Nephron progenitor cell (in vitro differentiated cells): ENCODE measurements at places on chromosomes 5 and 9.
A peak's percentile ranks its signal among the peaks of the same experiment; 100 is the strongest.

- DNase-seq, result peak; percentile 80
These were observed at the start of gene S1PR3 for GRCh38 chr9:88991066-88992034. TSS of gene S1PR3 (plus strand) at chr9:88991468. CDS start at chr9:89001201, 9,733 bp downstream.

DNA sequence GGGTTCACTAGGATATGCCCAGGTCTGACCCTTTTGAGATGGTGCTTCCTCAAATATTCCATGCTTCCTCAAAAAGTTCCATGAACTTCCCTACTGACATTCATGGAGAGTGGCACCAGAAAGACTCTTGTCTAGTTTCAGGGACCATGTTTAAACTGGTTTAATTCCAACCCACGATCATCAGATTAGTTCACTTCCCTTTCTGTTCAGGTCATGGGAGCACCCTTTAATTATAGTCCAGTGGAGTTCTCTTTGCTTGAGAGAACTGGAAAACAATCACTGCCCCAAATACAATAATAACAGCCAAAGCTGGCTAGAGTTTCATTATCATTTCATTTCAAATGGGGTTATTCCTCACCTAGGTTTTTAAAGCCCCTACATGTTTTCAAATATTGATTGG, 9.7 kb upstream of the ERBIN start:
- DNase-seq, result no peak

- DNase-seq, result no peak
These were observed 113.0 kb downstream of the ANXA1 start for GRCh38 chr9:73264631-73265030.

DNA sequence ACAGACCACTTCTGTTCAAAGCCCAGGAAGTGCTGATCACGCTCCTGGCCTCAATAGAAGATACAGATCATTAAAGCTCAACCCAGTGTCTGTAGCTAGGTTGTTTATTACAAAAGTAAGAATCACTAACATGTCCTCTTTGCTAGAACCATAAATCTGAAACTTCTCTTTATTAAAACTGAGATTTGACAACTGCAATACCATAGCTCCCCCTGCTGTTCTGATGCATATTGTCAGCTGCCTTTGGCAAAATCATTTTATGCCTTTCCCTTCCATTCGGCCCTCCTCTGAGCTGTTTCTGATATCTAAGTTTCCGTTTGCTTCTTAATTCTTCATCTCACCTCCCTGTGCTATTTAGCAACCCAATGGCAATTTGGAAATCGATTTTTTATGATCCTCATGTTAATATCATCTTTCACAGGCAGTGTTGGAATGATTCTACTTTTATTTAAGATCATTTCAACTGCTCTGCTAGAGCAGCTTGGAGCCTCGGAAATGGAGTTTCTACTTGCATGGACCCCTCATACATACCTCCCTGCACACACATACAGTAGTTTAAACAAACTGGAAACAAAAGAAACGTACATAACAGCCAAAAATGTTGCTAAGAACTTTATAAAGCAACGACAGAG, 998.8 kb downstream of the MAT2B start:
- DNase-seq, result peak; percentile 46

DNA sequence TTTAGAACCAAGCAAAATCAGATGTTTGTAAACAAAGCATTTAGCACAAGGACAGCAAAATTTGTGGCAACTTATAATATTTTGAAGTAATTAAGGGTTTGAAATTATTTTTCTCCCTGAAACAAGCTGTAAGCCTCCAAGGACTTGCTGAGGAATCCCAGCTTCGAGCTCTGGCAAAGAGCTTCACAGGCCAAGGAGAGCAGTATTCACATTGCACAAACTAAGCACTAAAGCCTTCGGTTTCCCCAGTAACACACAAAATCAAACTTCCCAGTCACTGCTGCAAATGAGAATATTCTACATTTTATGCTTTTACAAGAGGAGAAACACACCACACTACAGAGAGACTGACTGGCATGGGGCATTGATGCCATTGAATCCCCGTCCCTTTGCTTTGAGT, 101.9 kb downstream of the WDR41 start:
- no peak for DNase-seq

- no peak for DNase-seq
These were observed 139.8 kb downstream of the ESM1 start for GRCh38 chr5:54845567-54845941.

- DNase-seq, result no peak
These were observed 391 bp upstream of the NRG2 start for GRCh38 chr5:140043508-140043872.

DNA sequence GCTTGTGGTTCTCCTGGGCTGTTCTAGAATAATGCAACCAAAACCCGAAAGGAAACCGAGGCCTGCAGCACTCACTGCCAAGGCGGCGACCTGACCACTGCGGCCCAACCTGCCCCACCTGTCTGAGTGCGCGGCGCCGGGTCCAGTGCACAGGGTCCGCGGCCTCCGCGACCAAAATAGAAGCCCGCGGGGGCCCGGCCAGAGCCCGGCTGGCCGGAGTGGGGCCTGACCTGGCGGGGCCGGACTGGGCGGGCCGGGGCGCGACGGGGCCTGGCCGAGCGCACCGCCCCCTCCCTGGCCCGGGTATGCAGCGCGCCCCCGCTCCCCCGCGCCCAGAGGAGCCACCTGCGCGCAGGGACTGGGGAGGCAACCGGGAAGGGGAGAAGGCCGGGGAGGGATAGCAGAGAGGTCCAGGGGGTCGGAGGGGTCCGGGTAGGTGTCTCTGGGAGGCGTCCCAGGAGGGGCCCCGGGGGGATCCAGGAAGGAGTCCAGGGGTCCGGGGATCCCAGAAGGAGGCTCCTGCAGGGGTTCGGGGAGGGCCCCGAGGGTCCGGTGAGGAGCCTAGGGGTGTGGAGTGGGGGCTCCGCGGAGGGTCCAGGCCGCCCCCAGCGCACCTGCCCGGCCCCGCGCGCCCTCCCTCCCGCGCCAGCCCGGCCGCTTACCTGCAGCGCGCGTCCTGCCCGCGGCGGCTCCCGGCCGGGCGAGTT, 503 bp downstream of the SEMA4D start:
- DNase-seq, result peak; percentile 52

- no peak for DNase-seq
These were observed 331.9 kb downstream of the MED10 start for GRCh38 chr5:6046296-6046967.

DNA sequence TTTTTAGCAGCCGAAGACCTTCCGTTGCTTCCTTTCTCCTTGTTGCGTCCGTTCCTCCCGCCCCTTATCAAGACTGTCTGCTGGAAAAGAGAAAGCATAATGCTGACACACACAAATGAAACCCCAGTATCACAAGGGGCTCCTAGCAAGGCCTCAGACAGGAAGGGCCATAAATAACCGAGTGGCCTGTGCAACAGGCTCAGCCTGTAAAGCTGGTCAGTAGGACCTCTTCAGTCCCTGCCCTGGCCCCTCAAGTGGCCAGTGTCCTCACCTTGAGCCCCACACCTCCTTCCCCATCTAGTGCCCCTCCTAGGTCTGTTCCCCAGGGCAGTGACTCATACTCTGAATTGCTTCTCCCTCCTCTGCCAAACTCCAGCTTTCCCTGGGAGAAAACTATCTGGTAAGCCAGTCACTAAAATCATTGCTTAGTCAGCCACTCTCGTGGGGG, 174.6 kb upstream of the IL12B start:
- peak; percentile 18 for DNase-seq

GRCh38 chr5:122727112-122727541, 47.8 kb upstream of the SNX2 start:
- no peak for DNase-seq

GRCh38 chr5:145772466-145772865, 62.7 kb downstream of the PRELID2 start:
- DNase-seq, result no peak
